ENCODE measurements at places on chromosomes 1 and 21.
A peak's percentile ranks its signal among the peaks of the same experiment; 100 is the strongest.

- no peak for DNase-seq
Observed at GRCh38 chr1:24126672-24127023, 14.7 kb upstream of the MYOM3 start.

- no peak for DNase-seq
Observed at GRCh38 chr1:231855926-231856325, 229.3 kb downstream of the DISC1 start.

- DNase-seq: no peak
Observed at GRCh38 chr1:203296460-203297073, 8.8 kb upstream of the BTG2 start.

- DNase-seq: no peak
Observed at GRCh38 chr1:201172326-201172725, 18.1 kb upstream of the TMEM9 start.

- no peak for DNase-seq
Observed at GRCh38 chr1:11316701-11317100, 43.7 kb downstream of the UBIAD1 start.

GRCh38 chr1:90501281-90501680, 215.8 kb downstream of the BARHL2 start:
- DNase-seq: no peak

GRCh38 chr1:1779320-1779675, 1.0 kb upstream of the NADK start:
- no peak for DNase-seq

GRCh38 chr1:50289495-50289894, 133.7 kb downstream of the DMRTA2 start:
- DNase-seq: no peak

- DNase-seq: no peak
Observed at GRCh38 chr1:17437580-17438317, 1.7 kb downstream of the RCC2 start.

GRCh38 chr1:164774413-164774812, 215.4 kb downstream of the PBX1 start:
- DNase-seq: no peak

DNA sequence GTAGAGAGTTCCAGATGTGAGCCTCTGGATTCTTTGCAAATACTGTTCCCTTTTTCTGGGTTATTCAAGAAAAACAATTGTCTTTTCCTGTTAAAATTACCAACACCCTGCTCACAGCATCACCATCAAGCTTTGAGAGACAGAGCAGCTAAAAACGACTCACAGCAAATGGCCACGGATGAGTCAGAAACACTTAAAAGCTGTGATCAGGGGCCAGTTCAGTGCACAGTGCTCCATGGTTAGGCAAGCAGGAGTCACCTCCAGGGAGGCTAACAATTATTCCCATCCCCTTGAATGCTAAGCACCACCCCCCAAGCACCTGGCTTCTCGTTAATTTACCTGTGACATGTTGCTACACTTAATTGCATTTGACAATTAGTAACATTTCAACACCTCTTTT, 128.4 kb upstream of the CAMK1G start:
- peak; percentile 14 for DNase-seq

GRCh38 chr1:22275626-22276395, 132.9 kb upstream of the WNT4 start:
- peak; percentile 10 for DNase-seq

Data from NCI-H748 treated with DMSO at 0.1 percent for 48 hours (cell line).